EH (cell line): ENCODE measurements at places on chromosomes 1 and 21.

- DNase-seq = no peak
These were observed 13.8 kb downstream of the UBE4B start for GRCh38 chr1:10046356-10047085.

GRCh38 chr1:7376676-7377075 lies 394.4 kb upstream of the VAMP3 start:
- no peak for DNase-seq

DNA sequence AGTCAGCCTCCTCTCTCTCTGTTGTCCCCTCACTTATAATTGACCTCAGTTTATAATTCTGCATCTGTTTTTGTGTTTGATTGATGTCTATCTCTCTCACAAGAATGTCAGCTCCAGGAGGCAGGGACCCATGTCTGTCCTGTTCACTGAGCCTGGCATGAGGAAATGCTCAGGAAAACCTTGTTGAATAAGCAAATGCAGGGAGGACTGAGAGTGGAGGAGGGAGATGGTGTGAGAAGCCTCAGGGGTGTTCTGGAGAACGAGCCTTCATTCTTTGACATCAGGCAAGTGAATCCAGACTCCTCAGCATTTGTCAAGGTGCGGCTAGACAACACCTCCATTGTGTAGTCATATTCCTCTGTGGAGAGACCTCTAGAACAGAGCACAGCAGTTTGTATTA lies 45.5 kb downstream of the MAN1C1 start:
- DNase-seq = no peak

DNA sequence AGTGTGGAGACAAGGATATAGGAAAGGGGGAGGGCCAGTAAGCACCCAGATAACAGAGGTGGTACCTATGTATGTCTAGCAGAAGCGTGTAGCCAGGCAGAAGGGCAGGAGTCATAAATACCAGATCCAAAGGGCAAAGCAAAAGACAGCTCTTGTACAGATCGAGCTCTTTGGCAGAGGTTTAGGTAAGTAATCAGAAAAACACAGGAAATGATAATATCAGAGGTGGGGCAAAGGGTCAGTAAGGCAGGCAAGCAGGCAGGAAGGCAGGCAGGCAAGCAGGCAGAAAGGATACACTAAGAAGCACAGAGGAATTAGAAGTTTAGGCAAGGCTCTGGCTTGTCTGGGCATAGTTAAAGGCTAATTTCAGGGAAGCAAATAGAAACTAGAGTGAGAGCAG lies 22.7 kb upstream of the SLFNL1 start:
- no peak for DNase-seq

DNA sequence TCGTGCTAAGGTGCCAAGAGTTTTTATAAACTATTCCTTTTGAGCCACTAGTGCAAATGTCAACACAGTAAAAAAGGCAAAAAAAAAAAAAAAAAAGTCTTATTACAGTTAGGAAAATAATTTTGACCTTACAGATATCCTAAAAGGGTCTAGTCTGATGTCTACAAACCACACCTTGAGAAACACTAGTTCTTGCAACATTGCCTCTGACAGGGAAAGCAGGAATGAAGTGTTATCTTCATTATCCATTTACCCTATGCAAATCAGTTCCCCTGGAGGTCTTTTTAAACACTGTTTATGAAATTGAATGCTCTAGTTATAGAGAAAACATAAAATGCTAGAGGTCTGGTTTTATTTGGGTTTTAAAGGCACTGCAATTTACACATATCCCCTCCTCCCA lies 115.2 kb upstream of the DMRTA2 start:
- DNase-seq = no peak

DNA sequence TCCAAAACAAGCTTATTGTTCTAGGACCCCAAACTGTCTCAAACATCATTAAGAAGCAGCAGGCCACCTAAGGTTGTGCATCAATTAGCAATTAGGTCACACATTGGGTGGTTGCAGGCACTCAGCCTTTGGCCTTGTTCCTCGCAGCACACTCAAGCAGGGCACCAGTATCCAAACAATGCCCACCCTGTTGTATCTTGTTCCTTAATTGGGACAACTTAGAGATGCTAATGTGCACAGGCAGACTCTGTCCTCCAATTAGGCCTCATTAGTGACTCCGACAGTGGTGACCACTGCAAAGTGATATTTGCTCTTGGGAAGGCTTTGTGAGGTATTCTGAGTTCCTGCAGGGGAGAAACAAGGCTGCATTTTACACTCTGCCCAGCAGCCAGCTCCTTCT lies 515.1 kb upstream of the PTBP2 start:
- no peak for DNase-seq

GRCh38 chr1:83083589-83084224 lies 915.2 kb downstream of the TTLL7 start:
- DNase-seq = no peak

GRCh38 chr1:94746635-94747525 lies 73.3 kb upstream of the SLC44A3 start:
- peak; percentile 69 for DNase-seq

DNA sequence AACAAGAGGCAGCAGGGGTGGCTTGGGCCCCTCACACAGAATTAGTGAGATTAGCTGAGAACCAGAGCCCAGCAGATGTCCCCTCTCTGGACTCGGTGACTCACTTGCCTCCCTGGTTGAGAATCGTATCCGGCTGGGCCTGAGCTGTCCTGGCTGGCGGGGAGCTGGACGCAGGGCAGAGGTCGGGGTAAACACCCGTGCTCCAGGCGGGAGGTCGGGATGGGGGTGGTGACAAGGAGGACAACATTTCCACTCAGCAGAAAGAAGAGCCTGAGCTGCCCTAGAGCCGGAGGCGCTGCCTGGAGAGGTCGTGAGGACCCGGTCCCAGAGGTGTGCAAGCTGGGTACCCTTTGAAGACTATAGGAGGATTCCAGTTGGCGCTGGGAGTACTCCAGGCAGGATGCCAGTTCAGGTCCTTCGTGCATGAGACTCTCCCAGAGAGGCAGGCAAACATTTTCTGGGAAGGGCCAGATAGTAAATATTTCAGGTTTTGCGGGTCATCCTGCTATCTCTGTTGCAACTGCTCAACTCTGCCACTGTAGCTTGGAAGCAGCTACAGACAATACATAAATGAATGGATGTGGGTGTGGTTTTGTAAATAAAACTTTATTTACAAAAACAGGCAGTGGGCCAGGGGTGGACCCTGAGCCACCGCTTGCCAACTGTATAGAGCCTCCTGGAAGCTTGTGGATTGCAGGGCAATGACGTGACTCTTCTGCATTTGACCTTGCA lies 116.8 kb upstream of the WNT4 start:
- no peak for DNase-seq

- no peak for DNase-seq
These were observed 13.2 kb downstream of the MYBPH start for GRCh38 chr1:203162403-203162802.

DNA sequence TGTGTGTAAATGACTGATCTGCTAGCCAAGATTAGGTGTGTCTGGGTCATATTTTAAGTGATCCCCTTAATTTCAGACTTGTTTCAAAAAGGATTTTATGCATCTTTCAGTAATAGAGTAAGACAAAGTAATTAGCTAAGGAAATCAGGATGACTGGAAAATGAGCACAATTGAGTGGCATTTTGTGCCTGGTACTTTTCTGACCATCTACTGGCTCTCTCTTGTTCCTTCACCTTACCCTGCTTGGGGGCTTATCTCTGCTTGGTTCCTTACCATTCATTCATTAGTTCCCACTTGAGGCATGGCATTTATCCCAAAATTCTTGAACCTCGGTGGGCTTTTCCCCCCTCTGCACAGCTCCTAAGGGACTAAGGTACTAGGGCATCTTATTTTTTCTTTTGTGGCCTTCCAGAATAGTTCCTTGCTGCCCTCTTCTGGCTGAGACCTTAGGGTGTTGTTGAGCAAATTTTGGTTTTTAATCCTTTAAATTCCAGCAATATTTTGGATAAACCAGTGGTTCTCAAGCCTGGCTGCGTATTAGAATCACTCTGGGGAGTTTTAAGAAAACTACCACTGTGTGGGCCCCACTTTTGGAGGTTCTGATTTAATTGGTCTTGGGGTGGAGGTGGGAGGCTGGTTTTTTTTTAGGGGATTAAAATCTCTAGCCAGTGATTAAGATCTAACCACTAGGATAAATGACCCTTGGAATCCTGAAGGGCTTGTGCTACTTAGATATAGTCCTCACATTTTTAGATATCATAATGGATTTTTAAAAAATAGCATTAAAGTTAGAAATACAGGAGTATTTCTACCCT lies 50.8 kb downstream of the HS2ST1 start:
- DNase-seq = peak; percentile 55

- DNase-seq = peak; percentile 32
These were observed 245.2 kb downstream of the TRABD2B start for GRCh38 chr1:47751996-47752451.

- DNase-seq = no peak
These were observed 2.5 kb upstream of the RCSD1 start for GRCh38 chr1:167627615-167627864.

GRCh38 chr1:233078396-233078795 lies 128.0 kb downstream of the NTPCR start:
- no peak for DNase-seq

GRCh38 chr1:236480758-236481436 lies 42.9 kb upstream of the LGALS8 start:
- no peak for DNase-seq

DNA sequence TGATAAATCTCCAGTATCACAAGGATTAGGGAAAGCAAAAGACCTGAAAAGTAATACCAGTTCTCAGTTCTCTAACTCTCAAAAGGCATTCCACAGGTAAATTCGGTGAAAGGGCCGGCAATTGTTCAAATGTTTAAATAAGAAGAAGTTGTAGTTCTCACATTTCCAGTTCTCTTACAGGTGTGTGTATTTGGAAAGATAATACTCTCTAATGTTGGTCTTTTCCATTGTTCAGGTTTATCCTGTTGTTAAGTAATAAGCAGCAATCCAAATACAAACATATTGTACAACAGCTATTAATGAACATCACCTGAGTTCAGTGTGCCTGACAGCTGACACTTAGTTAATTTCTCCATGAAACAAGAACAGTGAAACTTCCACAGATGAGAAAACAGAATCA lies 13.2 kb upstream of the PRKAB2 start:
- no peak for DNase-seq

GRCh38 chr1:44407430-44408211 lies 2.6 kb downstream of the RNF220 start:
- no peak for DNase-seq

DNA sequence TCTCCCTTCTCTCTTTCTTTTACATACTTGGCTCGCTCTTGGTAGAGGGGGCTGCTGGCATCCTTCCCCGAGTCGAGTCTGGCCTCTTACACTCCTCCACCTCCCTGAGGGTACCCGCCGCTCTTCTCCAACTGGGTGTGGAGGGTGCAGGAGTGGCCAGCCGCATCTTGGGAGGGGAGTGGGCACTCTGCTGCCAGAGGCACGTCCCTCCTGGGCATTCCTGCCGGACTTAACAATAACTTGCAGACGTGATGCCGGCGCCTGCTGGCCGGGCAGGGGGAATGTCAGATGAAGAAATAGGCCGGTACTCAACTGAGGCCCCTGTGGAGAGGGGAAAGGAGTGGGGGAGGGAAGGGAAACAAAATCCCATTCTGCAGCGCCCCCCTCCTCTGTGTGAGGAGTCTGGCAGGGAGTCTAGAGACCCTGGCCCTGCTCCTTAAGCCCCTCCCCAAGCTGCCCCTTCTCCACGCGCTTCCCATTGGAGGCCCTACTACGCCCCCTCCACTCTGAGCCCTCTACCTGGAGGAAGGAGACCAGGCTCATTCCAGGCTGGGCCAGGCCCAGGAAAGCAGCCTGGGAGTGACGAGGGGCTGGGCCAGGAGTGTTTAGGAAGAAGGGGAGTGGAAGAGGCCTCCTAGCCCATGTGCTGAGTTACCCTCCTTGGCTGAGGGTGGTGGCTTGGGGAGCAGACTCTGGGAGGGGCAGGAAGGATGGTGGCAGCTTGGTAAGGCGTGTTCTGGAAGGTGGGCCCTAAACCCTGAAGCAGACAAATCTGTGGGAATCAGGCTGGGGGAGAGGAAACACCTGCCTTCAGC lies 1.8 kb downstream of the ATP2B4 start:
- peak; percentile 76 for DNase-seq

- no peak for DNase-seq
These were observed 523.3 kb upstream of the RGS18 start for GRCh38 chr1:191634801-191635508.

GRCh38 chr1:234957330-234958065 lies 171.1 kb downstream of the TOMM20 start:
- peak; percentile 71 for DNase-seq

DNA sequence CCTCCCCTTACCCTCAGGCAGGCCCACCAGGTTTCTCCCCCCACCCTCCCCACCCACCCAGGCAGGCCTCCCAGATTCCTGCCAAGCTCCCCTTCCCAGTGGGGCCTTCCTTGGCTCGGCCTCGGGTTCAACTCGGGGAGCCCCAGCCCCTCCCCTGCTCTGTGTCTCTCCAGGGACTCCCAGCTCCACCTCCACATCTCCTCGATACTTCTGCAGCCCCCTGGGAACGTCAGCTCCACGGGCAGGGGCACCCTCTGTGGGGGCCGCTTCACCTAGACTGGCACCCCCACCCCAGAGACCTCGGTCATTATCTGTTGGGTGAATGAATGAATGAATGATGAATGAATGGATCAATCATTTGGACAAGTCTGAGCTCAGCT lies 775 bp downstream of the MMEL1 start:
- no peak for DNase-seq

GRCh38 chr1:7331926-7332535 lies 439.1 kb upstream of the VAMP3 start:
- no peak for DNase-seq

GRCh38 chr1:195294911-195295310 lies 1313.3 kb downstream of the KCNT2 start:
- no peak for DNase-seq

DNA sequence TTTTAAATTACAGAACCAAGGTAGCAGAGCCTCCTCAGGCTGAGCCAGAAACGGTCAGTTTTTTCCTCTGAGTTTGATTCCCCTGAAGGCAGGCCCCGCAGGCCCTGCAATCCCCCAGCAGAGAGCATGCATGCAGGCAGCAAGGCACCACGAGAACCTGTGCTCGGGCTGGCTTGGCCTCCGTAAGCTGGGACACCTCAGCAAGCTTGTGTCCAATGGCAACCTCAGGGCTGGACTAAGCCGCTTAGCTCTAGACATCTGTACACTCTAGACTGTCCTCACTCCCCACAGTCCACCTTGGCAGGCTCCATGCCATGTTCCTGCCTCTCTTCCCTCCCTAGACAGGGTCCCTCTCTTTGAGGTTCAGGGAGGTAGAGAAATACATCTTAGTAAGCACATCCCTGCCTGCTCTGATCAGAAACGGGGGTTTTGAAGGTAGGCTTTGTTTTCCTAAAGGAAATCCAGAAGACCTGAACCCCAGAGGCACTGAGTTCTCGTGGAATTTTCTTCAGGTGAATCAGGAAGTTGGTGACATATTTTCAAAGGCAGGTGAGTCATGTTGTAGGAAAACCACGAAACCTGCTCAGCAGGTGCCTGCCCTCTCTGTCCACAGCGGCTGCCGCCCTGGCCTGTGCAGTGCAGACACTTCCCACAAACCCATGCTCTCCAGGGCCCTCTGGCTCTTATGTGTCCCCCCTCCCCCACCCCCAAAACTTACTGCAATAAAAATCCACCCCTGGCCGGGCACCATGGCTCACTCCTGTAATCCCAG lies 7.0 kb downstream of the TMEM63A start:
- DNase-seq = no peak

GRCh38 chr1:153734396-153735089 lies 6.7 kb downstream of the INTS3 start:
- DNase-seq = no peak
